ENCODE measurements at places on chromosomes 16 and 17.

DNA sequence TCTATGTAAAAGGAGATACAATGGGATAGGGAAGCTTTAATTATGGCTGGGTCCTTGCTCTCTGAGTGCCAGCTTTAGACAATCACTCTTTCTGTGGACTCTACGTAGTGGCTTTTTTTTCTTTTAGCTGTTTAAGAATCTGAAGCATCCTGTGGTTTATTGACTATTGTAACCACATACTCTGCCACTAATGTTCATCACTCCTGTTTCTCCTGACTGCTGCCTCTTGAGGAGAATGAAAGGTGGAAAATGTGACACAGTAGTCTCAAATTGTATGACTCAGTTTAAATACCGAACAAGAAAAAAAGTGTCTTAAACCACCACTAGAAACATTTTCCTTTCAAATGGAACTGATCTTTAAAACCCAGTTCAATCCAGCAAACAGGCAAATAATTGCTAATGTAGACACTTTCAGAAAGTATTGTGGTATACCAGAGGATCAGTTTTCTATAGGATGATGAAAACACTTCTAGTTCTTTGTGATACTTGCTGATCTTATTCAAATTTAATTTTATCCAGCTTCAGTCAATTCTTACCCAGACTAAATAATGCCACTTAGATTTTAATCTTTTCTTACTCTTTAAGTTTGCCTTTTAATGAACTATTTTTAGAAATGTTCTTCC is 302.7 kb upstream of the PMFBP1 start:
- DNase-seq = no peak

GRCh38 chr17:29622337-29623282 is at the start of gene CORO6:
Gene CORO6, minus strand, starts transcription at chr17:29622912. Its CDS starts 1,491 bp downstream, at chr17:29621421.
- DNase-seq = peak; percentile 43

GRCh38 chr17:7988750-7989178 is 13.7 kb upstream of the GUCY2D start:
- DNase-seq = peak; percentile 12

- no peak for DNase-seq
Observed at GRCh38 chr17:15909481-15909991, 35.4 kb upstream of the ADORA2B start.
